ENCODE measurements at places on chromosomes 4 and X. TPM values are rescaled to one million over a fixed set of nuclear protein-coding genes. Genes with fewer than 3 reads are reported as not detected.

ITGB1BP2 gene
- total RNA-seq = 6.2 TPM

NAP1L3 gene
- 2.2 TPM for total RNA-seq

IL3RA gene
- total RNA-seq = 0.37 TPM

HAUS7 gene
- 41.9 TPM for total RNA-seq

KLHL13 gene
- total RNA-seq = 3.5 TPM

MSANTD1 gene
- total RNA-seq = 0.46 TPM

LRRC66 gene
- 0.14 TPM for total RNA-seq

MAGEA2 gene
- total RNA-seq = not detected

TCP11X1 gene
- not detected for total RNA-seq

USP17L21 gene
- not detected for total RNA-seq

TEX13B gene
- not detected for total RNA-seq

UGT2A1 gene
- total RNA-seq = not detected

MAP7D3 gene
- 22.7 TPM for total RNA-seq

ARSJ gene
- total RNA-seq = not detected

DNA sequence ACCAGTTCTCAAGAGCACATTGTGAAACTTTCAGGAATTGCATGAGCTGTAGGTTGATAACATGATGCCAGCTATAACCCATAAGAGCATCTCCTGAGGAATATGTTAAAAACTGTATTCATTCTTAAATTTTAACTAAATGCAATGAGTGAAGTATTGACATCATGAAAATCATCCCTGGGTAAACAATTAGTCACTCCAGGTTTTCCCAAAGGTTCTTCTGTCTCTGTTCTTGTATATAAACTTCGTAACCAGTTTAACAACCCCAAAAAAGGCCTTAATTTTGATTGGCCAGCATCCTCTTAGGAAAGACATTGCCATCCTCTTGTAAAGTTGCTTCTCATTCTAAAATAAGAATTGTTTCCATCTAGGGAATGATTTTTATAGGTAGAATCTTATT is 80.4 kb downstream of the TET2 start:
- DNase-seq = no peak

GRCh38 chrX:51824061-51824460 is 69.4 kb upstream of the MAGED1 start:
- no peak for DNase-seq

- DNase-seq = no peak
These were observed 24.5 kb upstream of the PGRMC1 start for GRCh38 chrX:119211649-119212014.

GRCh38 chr4:80183250-80184052 is 13.9 kb upstream of the PRDM8 start:
- peak; percentile 45 for DNase-seq

DNA sequence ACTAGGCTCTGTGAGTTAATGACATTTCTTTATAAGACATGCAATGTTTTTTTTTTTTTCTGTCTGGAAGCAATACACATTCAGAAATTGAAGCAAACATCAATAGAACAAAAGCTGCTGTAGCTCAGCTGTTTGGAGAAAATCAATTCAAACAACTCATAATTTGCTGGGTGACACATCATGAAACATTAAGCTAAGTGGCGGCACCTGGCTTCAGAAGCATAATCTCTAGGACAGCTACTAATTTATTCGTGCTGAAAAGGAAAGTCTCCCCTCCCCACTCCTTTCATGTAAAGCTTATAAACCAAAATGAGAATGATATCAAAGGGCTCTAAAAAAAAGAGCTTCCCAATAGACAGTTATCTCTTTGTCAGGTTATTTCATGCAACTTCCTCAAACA is 73.9 kb downstream of the LUZP4 start:
- no peak for DNase-seq

GRCh38 chr4:94856030-94856429 is 98.3 kb downstream of the BMPR1B start:
- no peak for DNase-seq

DNA sequence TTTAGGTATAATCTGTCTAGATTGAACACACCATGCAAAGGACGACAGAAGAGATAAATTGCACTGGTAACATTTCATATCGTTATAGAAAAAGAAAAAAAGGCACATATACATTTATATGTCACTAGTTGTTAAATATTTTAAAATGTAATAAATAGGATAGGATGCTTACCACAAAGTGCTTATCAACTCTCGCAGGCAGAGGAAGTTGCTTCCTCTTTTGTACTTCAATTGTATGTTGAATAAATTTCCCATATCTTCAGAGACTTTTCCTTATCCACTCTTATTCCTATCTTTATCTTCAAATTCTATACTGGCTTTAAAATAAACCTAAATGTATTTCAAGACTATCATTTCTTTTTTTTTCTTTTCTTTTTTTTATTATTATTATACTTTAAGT is 163.3 kb upstream of the SPOCK3 start:
- DNase-seq = no peak

- DNase-seq = no peak
These were observed 832.7 kb upstream of the INTU start for GRCh38 chr4:126799971-126800574.

GRCh38 chrX:107673933-107674479 is 45.7 kb downstream of the PRPS1 start:
- DNase-seq = peak; percentile 92

GRCh38 chrX:49995107-49995731 is 72.8 kb downstream of the CLCN5 start:
- no peak for DNase-seq

GRCh38 chr4:157832596-157832995 is 340.2 kb downstream of the GASK1B start:
- no peak for DNase-seq

- no peak for DNase-seq
These were observed 47.3 kb downstream of the CHRDL1 start for GRCh38 chrX:110748256-110748806.

DNA sequence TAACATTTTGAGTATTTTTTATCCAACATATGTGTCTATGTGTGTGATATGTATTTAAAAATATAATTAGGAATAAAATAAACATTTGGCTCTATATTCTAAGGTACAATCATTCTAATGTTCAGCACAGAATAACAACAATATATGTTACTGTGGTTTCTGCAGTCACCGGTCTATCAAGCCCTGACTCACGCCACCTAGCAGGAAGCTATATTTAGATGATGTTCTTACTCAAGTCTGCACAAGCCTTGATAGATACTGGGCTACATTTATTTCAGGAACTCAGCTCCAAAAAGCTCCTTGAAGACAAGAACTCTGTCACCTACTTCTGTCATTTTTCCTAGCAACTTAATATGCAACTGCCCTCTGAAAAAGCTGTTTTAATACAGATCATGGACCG is 152.0 kb upstream of the FTHL17 start:
- DNase-seq = no peak

DNA sequence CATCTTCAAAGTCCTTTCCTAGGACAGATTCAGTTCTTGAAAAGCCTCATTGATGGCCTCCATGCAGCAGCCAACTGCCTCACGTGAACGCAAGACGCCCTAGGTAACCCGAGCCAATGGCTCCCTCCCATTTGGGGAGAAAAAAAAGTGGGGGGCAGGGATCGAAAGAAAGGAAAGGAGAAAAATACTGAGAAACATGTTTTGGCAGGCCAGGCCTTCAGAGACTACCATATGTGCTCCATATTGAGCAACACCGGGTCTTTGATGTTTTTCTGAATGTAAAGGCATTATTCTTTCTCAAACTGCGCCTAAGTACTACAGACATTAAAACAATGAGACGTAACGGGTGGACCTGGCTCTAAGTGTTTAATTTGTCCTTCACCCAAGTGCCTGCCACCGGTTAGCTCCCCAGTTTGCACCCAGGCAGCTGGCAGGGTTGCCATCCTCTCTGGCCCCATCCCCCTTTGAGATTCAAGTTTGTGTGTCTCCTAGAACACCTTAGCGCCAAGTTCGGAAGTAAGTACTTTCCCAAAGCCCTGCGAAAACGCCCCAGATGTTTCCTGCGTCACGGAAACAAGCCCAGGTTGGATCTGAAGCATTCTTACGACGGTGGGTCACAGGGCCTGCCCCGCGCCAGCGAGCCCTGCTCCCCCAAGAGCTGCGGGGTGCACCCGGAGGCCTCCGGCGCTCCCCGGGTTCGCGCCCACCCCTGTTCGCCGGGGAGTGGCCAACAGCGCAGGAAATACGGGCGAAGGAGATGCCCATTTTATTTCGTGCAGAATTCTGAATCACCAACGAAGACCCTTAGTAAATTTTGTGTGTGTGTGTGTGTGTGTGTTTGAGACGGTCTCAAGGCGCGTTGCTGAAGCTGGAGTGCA is 30.1 kb downstream of the HAND2 start:
- no peak for DNase-seq

DNA sequence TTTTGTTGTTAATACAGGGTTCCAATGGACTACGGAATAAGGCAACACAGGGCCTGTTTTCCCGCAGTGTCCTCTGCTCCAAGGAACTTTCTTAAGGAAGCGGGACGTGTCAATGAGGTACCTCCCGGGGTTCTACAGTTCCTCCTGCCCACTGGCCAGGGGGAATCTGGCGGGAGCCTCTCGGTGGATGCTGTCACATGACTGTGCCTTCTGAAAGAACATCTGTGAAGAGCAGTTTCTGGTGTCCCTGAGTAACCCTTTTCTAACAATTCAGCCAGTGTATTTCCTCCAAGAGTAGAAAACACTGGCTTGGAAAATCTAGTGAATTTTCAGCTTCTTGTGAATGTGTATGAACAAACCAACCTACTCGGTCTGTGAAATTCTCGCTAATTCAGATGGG is 32.7 kb downstream of the MFAP3L start:
- DNase-seq = no peak

GRCh38 chr4:85005865-85006377 is 39.4 kb upstream of the WDFY3 start:
- DNase-seq = no peak

DNA sequence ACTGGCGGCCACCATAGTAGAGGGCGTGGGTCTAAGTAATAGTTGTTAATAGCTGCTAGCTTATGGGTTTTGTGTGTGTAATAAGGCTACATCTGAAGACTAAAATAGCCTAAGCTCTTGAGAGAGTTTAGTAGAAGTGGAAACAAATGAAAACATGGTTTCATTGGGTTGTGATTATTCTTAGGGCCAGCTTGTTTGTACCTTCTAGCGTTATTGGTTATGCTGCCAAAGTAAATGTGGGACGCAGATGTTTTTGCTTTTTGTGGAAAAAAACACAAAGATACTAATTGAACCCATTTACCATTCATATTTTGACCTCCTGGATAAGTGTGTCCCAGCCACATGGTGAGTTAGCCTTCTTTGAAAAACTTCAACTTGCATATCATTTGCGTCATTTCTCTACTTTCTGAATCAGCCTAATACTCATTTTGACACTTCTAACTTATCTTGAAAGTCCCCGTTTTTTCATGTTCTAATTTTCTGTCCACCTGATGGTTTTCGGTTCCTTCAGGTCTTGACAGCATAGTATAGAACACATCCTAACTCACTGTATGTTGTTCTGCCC is 305.3 kb downstream of the FRMPD4 start:
- DNase-seq = no peak

DNA sequence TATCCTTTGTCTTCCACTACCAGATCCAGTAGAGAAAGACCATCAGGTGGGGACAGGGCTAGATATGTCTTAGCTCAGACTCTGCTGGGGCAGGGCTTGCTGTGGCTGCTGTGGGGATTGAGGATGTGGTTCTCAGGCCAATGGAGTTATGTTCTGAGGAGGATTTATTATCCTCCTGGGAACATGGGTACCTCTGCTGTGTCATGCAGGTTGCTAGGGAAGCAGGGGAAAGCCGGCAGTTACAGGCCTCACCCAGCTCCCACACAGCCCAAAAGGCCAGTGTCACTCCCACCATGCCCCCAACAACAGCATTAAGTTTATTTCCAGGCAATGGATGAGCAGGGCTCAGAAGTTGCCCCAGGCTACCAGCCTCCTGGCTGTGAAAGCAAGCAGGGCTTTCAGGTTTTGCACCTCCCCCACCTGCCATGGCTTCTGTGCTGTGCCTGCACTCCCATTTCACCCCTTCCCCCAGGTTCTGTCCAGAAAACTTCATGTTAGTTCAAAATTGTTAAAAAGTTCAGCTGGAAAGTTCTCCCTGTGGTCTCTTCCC is 879.9 kb downstream of the ARAP2 start:
- no peak for DNase-seq

- no peak for DNase-seq
These were observed 66.7 kb upstream of the PNPLA4 start for GRCh38 chrX:7993873-7994272.

GRCh38 chr4:173807347-173807746 is 277.3 kb upstream of the HAND2 start:
- no peak for DNase-seq

DNA sequence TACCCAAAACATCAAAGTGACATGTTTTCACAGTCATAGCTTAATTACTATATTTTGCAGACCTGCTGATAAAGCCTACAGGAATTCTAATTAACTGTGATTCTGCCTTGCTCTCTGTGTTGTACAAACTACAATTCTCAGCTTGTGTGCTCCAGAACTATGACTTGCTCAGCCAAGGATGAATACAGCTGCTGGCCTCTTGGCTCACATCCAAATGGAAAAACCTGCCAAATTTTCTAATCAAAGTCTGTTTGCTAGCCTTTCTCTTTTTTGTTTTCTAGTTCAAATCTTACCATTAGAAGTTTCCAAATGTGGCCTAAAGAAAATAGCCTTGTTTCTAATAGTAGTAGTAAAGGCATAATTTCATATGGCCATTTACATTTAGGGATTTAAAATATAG is 1176.8 kb downstream of the FAM133A start:
- DNase-seq = no peak

DNA sequence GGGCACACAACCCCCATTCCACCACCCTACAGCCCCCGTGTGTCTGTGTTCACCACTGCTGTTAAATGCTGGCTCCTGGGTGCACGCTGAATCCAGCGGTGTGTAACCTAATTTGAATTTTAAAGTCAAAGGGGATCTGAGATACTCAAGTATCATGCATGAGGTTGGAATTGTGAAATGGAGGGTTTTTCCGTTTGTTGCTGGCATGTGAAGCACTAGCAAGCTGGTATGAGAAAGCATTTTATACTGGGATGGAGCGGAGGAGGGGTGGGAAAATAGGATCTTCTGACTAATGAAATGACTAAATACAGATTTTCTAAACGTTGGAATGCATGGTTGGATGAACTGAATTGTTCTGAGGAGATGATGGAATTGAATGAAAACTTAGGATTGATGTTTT is 36.9 kb upstream of the FAT1 start:
- no peak for DNase-seq

GRCh38 chr4:34664051-34664450 is 1580.3 kb downstream of the ARAP2 start:
- no peak for DNase-seq

- no peak for DNase-seq
These were observed 107.7 kb downstream of the FRMPD4 start for GRCh38 chrX:12245650-12246645.

DNA sequence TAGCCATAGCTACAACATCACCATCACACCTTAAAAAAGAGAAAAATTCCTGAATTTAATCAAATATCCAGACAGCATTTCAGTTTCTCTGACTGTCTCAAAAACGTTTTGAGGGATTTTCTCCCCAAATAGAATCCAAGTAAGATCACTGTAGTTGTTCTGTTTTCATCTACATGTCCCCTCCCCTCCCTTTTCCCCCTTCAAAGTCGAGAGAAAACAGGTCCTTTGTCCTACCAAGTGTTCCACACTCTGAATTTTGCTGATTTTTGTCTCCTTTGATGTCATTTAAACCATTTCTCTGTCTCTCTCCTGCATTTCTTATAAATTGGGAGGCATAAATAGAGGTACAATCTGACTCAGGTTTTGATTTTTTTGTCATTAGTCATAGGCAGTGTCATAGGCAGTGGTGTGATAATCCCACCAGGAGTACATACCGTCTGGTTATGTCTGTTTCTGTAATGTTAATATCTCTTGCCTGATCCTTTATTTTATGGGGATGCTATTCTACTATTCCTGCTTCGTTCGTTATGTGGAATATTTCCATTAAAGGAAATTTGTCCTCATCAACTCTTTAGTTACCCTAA is 348.6 kb downstream of the PTTG2 start:
- DNase-seq = no peak

- DNase-seq = no peak
These were observed 12.4 kb downstream of the ZDHHC9 start for GRCh38 chrX:129831091-129831885.

All from activated CD4-positive, alpha-beta T cell treated with anti-CD3 and anti-CD28 coated beads for 36 hours (primary cell).